A549 treated with GW870086 at 1 μM for 4 hours (cell line): ENCODE measurements at places on chromosomes 12 and 14. TPM values are rescaled to one million over a fixed set of nuclear protein-coding genes. Genes with fewer than 3 reads are reported as not detected.

INSM2 gene
- total RNA-seq, result 0.03 to 0.11 TPM (median 0.05 TPM) in 3 of 5 replicates, not detected in the others

GLIPR1L2 gene
- 0.11 to 0.24 TPM (median 0.22 TPM) in 5 replicates for total RNA-seq

LRRC43 gene
- 0.26 to 0.36 TPM in 2 of 5 replicates, not detected in the others for total RNA-seq

FOXN4 gene
- 0.03 to 0.08 TPM (median 0.06 TPM) in 4 of 5 replicates, not detected in the other for total RNA-seq
